ENCODE measurements at places on chromosomes 7 and 10.

GRCh38 chr10:102773986-102774385 lies 30.2 kb downstream of the WBP1L start:
- no peak for DNase-seq

- no peak for DNase-seq
Measured at GRCh38 chr7:108294595-108294994, 161.6 kb downstream of the NRCAM start.

DNA sequence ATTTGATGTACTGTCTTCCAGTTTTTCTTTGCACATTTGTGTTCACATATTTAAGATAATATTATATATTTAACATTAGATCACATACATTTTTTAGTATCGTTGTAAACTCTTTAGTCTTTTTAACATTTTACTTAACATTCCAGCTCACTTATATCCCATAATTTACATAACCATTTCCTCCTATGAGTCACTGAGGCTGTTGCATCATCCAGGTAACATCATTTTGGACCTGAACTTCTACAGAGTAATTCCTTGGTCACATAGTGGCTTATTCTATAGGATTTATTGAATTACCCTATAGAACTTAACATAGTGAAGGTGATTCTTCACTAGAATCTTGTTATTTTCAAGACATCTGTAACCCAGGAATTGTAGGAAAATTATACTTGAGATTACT lies 194.4 kb downstream of the POU6F2 start:
- DNase-seq: peak; percentile 51

DNA sequence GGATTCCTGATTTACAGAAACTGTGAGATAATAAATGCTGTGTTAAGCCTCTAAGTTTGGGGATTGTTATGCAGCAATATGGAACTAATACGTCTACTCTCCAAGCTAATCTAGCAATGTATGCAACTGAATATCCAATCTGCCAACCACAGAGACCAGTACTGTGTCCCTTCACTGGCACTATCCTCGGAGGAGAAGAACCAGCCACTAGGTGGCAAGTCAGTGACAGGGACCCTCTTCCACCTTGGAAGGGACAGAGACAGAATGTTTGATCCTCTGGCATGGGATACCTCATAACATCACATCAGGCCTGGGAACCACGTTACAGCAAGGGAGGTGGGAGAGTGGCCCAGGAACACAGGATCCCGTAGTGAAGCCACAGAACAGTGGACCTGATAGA lies 96.4 kb downstream of the CREM start:
- no peak for DNase-seq

DNA sequence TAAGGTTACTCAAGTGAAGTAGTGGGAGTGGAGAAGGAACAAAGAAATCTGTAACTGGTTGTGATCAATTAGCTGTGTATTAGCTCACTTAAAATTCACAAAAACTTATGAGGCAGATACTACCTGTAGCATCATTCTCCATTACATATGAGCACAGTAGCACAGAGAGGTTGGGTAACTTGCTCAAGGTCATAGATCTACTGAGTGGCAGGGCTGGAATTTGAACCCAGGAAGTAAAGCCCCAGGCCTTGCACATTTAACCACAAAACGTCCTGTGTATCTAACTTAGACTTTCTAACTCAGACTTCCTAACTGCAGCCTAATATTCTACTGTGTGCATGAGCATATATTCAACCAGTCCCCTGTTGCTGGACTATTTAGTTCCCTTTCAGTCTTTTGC lies 5.6 kb upstream of the SLF2 start:
- DNase-seq: no peak

- DNase-seq: no peak
Measured at GRCh38 chr10:91829268-91829667, 31.0 kb downstream of the TNKS2 start.

- no peak for DNase-seq
Measured at GRCh38 chr7:50206453-50207250, 97.9 kb upstream of the IKZF1 start.

DNA sequence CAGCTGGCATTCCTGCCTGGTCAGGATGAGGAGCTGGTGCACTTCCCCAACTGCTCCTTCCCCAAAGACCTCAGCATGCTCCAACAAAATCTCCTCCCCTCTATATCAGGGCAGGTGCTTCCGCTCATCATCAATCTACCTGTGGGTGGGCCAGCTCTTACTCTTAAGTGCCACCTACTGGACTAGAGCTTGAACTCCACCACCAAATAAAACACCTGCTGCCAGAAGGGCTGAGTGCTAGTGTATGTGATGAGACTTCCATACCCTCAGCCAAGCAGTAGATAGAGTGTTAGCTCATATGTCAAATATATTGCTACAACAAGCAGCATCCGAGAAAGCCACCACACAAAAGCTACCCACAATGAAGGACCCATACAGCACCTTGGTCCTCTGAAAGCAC lies 264.3 kb downstream of the RNLS start:
- DNase-seq: peak; percentile 9

- no peak for DNase-seq
Measured at GRCh38 chr10:17538941-17539340, 78.2 kb downstream of the HACD1 start.

DNA sequence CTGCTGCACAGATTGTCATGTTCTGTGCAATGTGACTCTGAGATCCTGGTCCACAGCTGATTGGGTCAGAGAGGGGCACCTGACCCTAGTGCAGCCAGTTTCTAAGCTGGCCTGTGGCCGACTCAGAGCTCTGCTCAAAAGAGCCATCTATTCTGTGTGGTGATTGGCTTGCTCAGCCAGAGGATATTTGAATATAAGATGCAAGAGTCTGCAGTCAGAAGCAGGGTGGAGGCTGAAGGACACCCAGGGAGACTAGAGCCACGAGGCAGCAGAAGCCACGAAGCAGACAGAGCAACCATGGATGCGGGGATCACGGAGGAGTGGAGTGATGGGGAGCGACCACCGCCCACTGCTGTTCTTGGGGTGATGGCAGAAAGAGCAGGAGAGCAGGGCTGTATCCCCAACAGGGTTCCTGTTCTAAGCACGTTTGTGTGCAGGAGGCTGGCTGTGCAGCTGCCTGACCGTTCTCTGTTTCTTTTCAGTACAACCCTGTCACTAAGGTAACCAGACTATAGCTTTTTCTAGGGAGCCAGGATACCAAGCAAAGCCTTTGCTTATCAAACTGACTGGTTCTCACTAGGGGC lies 19.5 kb upstream of the RHEB start:
- DNase-seq: no peak

DNA sequence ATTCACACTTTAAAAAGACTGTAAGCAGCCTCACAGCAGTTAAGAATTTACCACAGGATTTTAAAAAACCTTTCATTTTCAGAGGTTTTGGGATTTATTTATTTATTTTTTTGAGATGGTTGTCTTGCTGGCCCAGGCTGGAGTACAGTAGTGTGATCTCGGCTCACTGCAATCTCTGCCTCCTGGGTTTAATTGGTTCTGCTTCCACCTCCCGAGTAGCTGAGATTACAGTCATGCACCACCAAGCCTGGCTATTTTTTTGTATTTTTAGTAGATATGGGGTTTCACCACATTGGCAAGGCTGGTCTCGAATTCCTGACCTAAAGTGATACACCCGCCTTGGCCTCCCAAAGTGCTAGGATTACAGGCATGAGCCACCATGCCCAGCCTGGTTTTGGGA lies 19.1 kb downstream of the MINDY4 start:
- DNase-seq: no peak

DNA sequence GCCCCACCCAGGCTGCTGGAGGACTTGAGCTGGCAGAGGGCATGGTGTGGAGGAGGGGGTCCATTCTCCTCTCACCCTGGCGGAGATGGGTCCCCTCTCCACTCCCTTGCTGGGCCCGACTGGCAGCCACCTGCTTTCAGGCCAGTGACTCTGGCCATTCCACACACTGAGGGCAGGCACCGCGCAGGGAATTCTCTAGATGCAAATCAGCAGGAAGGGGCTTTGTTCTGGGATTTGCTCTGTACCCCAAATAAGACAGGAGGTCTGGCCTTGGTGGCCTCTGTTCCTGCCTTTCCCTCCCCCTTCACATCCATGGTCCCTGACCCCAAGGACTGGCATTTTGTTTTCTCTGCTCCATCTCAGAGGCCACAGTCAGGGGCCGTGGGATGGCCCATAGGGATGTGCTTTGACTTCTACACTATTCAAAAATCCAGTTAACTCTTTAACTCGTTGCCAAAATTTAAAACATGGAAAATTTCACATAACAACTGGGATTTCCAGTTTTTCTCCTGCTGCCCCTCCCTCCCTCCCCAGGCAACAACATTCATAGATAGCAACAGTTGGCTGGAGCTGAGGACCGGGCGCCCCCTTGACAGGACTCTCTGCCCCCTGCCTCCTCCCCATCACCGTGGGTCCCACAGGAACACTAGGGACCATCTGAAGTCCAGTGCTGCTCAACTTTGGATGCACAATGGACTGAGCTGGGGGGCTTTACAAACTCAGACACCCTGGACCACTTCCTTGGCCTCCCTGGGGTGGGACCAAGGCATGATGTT lies 33.9 kb downstream of the PPIF start:
- DNase-seq: no peak

DNA sequence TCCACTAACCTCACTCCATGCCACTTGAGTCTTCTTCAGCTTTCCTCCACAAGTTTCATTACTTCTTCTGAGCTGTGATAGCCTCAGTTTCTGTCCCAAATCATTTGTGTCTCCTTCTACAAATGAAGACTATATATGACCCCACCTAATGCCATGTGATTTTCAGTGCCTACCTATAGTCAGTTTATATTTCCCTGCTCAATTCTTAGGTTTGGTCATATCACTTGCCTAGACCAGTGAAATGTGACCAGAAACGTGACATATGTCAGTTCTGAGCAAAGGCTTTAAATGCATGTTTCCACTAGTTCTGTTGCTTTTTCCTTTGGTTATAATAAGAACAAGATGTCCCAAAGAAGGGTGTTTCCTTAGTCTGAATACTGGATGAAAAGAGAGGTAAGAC lies 24.6 kb upstream of the REEP3 start:
- no peak for DNase-seq

Measured in MCF 10A (cell line).